ENCODE measurements at places on chromosomes 3 and 15. TPM values are rescaled to one million over a fixed set of nuclear protein-coding genes. Genes with fewer than 3 reads are reported as not detected.

C2CD4A gene
- not detected for total RNA-seq

WDR49 gene
- total RNA-seq = 3.4 TPM

- no peak for DNase-seq
Observed at GRCh38 chr15:40128766-40129660, 20.3 kb upstream of the BMF start.

DNA sequence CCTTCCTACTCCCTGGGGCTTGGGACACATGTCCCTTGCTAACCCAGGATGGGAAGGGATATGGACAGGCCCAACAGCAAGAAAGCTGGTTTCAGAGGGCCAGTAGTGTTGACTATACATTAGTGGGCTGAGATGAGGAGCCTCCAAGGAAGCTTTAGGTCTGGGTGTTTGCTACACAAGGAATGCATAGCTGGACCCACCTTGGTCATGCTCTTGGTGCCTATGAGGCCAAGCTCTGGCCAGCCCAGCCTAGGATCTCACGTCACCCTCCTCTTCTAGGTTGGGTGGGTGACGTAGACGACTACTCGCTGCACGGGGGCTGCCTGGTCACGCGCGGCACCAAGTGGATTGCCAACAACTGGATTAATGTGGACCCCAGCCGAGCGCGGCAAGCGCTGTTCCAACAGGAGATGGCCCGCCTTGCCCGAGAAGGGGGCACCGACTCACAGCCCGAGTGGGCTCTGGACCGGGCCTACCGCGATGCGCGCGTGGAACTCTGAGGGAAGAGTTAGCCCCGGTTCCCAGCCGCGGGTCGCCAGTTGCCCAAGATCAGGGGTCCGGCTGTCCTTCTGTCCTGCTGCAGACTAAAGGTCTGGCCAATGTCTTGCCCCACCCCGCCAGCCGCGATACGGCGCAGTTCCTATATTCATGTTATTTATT lies 653 bp upstream of the WDR6 start:
- peak; percentile 87 for DNase-seq

GRCh38 chr3:151766454-151766853 lies 32.7 kb downstream of the AADACL2 start:
- DNase-seq = no peak

GRCh38 chr3:139571711-139572110 lies 32.2 kb upstream of the RBP1 start:
- DNase-seq = no peak

Data from posterior vena cava (tissue), 2 donors.